ENCODE measurements at places on chromosomes 2 and 18.

- DNase-seq: peak; percentile 25
Observed at GRCh38 chr18:79587226-79587741, 92.3 kb upstream of the CTDP1 start.

GRCh38 chr18:46334868-46335281 is 230.7 kb downstream of the HAUS1 start:
- DNase-seq: peak; percentile 52

GRCh38 chr18:48805826-48806535 is 144.8 kb downstream of the SMAD7 start:
- DNase-seq: no peak

DNA sequence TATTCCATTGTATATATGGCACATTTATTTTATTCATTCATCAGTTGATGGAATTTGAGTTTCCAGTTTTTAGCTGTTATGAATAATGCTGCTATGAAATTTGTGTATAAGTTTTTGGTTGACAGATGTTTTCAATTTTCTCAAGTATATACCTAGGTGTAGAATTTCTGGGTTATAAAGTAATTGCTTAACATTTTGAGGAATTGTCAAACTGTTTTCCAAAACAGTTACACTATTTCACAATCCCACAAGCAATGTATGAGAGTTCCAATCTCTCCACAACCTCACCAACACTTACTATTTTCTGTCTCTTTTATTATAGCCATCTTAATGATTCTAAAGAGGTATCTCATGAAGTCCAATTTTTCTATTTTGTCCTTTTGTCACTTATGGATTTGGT is 12.5 kb upstream of the WDSUB1 start:
- no peak for DNase-seq

DNA sequence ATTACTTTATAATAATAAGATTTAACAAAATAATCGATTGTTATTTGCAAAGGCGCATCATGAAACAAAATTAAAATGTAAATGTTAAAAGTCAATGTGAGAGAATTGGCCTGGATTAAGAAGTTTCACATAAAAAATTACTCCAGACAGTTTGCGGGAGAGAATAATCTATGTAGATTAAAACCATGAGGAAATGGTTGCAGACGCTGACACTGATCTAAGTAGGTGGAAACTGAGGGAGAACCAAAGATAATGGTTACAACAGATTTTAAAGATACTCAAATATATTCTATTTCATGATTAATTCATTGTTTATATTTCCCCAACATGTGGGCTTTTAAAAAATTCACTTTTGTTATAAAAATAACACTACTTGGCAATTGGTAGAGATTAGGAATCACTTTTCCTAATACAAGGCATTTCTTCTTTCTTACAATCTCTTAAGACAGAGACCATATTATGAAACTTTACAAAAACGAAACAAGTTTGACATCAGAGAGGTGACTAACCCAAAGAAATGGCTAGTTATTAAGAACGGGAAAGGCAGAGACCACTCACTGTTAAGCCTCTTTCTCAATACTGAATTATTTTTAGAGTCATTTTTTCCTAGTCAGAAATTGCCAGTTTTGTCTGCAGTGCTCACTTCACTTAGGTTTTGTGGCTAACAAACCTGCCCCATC is 1.6 kb downstream of the KANSL1L start:
- no peak for DNase-seq

GRCh38 chr2:220348206-220348605 is 720.8 kb downstream of the SLC4A3 start:
- no peak for DNase-seq

- DNase-seq: no peak
Observed at GRCh38 chr2:45929674-45930395, 278.4 kb downstream of the PRKCE start.

GRCh38 chr2:122512091-122512490 is 756.6 kb downstream of the TSN start:
- DNase-seq: no peak

DNA sequence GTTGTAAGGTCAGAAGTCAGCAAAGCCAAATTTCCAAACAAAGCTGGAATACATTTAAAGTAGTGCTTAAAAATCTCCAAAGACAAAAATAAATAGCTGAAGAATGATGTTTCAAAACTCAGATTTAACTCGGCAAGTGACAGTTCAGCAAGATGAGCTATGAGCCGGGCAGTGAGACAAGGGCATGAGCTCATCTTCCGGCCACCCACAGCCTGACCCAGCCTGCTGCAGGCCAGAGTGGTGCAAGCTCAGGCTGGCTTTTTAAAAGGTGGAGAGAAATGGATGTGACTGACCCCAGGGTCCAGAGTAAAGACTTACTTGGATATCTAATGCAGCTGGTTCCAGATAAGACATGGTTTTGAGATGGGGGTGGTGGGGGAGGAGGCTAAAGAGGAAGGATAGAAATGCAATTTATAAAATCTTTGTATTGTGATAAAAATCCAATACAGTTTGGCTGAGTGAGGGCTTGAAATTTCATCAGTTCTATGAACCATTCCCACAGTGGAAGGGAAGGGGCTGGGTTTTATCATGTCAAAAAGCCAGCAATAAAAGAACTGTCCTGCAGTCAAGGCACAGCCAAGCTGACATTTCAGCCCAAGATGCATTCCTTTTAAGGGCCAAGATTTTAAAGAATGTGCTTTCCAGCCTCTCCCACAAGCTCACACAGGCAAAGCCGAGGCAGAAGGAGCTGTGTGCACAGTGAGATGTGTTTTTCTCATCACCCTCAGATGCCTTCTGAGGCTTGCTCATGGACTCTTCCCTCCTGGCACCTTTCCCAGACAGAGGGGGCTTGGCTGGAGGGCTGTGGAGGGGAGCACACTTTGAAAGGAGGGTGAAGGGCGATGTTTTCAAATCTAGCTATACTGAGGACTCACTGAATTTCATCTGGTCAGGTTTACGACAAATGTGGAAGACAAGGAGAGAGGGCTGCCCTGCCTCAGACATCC is 97.9 kb upstream of the KLHL29 start:
- DNase-seq: peak; percentile 71

DNA sequence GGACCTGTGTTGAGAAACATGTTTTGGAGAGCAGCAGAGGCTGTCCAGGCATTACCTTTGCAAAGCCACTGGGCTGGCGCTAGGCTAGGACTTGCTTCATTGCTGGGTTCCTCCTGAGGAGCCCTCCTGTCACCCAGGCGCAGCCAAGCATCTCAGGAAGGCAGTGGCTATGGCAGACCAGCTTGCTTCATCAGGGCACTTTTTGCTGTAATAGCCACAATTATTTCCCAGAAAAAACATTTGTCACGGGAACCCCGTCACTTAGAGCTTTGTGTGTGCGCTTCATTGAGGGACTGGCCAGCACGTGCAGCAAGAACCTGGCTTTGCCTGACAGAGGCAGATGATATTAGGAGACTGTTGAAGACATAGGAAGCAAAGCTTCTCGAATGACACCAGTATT is 36.4 kb downstream of the SLC20A1 start:
- DNase-seq: no peak

DNA sequence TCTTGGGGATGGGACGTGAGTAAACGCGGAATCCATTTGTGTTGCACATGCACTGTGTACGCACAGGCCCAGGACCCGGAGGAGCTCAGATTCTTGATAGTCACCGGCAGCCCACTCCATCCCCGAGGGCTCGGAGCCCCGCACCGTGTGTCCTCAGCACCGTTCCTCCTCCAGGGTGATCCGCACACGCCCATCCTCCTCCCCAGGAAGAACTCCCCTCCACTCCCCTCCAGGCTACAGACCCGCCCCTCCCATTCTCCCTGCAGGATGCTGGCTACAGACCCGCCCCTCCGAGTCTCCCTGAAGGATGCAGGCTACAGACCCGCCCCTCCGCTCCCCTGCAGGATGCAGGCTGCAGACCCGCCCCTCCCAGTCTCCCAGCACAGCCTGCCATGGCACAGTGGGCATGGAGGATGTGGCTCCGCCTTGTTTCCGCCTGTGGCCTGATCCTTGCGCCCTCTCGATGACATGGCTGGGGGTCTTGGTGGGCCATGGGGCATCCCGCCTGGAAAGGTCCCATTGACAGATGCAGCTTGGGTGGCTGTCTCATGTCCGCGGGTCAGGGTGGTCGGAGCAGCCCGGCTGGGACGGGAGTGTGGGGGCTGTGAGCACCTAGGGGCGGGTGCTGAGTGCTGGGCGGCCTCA is 14.1 kb downstream of the CTDP1 start:
- peak; percentile 54 for DNase-seq

- no peak for DNase-seq
Observed at GRCh38 chr18:54149078-54149697, 75.3 kb downstream of the MBD2 start.

- DNase-seq: no peak
Observed at GRCh38 chr18:79466591-79466990, 70.9 kb downstream of the NFATC1 start.

DNA sequence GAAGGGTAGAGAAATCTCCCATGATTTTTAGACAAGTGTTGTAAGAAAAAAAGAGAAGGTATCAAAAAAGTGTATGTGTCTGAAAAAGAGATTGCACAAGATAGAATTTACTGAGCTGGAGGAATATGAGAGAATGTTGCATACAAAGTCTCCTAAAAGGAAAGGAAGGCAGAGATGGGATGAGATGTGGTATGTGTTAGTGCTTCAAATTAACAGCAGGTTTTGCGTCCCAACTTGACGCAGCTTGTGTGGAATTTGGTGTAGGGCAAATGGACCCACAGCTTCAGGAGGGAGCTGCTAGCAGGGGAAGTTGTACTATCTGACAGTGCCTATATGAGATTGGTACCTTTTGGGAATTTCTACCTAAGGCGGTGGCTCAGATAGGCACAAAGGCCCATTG is 9.0 kb upstream of the RASGRP3 start:
- DNase-seq: no peak

DNA sequence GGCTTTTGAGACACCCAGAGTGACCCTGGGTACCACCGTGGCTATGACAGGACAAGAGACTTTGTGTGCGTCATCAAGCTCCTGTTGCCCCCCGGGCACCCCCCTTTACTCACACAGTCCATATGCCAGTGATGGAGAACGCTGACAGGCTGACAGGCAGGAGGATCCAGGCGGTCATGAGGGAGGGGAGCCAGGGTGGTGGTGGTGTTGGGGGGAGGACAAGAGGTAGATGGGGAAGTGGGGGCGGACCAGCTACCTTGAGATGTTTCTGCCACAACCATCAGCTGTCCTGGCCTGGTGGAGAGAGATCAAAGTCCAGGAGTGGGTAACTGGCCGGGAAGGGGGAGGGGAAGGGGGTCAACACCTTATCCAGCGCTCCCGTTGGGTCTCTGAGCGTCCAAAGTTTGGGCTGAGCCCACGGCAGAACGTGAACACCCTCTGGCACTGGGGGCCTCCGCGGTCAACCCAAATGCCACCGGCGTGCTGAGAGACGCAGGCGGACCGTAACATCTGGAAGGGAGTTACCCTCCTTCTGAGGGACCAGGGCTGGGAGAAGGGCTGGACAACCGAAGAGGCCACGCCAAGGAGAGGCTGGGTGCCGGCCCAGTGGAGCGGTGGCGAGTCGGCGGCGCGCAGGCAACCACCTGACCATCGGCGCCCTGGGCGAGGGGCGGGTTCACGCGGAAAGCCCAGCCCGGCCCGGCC is 575 bp downstream of the TMEM150A start:
- DNase-seq: peak; percentile 85

GRCh38 chr2:48417856-48418838 is 111.8 kb upstream of the STON1 start:
- no peak for DNase-seq

DNA sequence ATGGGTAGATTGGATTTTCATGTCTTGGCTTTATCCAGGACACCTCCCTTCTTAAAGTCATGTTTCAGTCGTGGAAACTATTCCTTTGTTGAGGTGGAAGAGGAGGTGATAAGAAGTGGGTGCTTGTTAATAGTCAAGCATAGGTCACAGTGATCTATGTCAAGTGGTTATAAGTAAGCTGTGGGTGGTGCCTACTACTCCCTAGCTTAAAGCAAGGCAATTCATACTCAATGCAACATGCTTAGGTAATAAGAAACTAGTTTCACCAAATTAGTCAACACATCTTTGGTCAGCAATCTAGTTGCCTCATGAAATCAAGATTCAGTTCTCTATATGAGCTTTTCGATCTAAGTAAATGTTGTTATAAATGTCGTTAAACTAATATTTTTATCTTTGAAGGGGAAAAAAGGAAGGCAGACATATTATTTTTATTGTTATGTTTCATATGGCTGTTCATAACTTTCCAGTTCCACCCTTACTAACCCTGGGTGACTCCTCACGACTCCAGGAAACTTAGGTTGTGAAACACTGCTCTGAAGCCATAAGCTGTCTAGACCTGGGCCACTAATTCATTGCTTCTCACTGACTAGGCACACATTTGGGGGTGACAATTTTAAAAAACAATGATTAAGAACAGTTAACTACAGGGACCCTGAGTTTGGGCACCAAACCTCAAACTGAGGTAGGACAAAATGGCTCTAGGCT is 5.8 kb upstream of the ABCB11 start:
- no peak for DNase-seq

DNA sequence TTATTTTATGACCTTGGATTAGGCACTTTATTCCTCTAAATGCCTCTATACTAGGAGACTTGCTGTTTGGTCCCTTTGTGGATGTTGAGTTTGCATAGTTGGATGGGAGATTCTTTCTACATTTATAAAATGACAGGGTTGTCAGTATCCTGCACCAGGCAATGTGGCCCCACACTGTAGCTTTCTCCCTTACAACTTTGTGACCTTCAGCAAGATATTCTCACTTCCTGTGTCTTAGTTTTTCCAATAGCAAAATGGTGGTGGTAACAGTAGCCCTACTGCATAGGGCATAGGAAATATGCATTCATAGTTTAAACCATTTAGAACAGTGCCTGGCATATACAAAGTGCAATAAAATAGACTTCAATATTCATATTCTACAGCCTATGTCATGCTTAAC is 128.3 kb downstream of the TXNL1 start:
- DNase-seq: no peak

GRCh38 chr2:200270732-200271131 is 35.8 kb upstream of the SPATS2L start:
- DNase-seq: no peak

- DNase-seq: no peak
Observed at GRCh38 chr2:176270100-176270750, 983 bp downstream of the MTX2 start.

DNA sequence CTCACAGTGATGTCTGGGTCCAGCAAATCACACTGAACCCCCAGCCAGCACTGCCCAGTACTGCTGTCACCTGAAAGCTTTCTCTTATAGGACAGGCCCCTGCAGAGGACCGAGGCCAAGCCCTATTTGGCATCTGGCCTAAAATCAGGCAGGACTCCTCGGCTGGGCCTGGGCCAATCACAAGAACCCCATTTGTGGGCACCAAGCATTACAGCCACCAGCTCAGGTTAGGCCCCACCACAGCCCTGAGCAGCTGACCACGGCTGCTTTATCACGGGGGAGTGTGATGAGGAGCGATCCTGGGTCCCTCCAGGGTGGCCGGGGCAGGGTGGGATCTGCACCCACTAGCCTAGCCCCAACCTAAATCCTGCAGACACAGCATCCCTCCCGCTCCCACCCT is 8.2 kb downstream of the BIN1 start:
- peak; percentile 15 for DNase-seq

Data from left ventricle myocardium superior (tissue), 1 donor.